Activated CD4-positive, alpha-beta T cell treated with anti-CD3 and anti-CD28 coated beads for 36 hours (primary cell): ENCODE measurements at places on chromosomes 1 and 21. TPM values are rescaled to one million over a fixed set of nuclear protein-coding genes. Genes with fewer than 3 reads are reported as not detected.
A peak's percentile ranks its signal among the peaks of the same experiment; 100 is the strongest.

Gene CDK18
- total RNA-seq = 5.9 TPM

GRCh38 chr1:158310623-158311022 lies 20.7 kb downstream of the CD1B start:
- DNase-seq = no peak

DNA sequence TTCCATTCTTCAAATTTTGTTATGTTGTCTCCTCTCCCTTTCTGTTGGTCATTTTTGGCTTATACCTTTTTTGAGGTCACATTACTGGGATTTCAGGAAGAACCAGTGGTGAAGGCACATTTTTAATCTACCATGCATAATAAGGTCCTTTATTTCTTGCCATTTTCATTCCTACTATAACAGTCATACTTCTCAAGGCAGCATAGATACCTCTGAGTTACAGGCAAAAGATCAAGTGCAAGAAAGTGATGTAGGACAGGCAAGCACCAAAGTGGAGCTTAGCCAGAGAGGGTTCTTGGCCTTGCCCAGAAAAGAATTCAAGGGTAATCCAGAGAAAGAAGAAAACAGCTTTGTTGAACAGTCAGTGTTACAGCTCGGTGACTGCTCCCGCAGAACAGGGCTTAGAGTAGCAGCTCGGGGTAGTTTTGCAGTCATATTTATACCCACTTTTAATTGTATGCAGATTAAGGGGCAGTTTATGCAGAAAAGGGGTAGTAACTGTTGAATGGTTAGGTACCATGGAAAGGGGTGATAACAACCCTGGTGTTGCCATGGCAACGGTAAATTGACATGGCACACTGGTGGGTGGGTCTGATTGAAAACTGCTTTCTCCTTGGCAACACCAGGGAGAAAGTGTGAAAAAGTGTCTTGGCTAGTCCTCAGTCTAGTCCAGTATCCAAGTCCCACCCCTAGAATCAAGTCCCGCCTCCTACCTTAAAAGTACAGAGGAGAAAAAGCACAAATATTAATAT lies 39.6 kb upstream of the DOCK7 start:
- no peak for DNase-seq

- no peak for DNase-seq
Measured at GRCh38 chr1:19757641-19758040, 42.1 kb downstream of the TMCO4 start.

DNA sequence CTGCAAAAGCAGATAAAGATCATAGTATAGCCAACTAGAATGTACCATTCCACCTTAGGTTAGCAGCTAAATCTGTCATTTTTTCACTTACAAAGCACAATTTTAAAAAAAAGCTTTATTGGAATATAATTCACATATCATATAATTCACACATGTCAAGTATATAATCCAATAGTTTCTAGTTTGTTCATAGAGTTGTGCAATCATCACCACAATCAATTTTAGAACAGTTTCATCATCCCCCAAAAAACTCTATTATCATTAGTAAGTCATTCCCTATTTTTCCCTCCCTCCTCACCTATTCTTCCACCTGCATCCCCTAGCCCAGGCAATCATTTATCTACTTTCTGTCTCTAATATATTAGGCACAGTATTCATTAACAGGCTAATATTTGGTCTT lies 32.0 kb upstream of the INSL5 start:
- DNase-seq = no peak

DNA sequence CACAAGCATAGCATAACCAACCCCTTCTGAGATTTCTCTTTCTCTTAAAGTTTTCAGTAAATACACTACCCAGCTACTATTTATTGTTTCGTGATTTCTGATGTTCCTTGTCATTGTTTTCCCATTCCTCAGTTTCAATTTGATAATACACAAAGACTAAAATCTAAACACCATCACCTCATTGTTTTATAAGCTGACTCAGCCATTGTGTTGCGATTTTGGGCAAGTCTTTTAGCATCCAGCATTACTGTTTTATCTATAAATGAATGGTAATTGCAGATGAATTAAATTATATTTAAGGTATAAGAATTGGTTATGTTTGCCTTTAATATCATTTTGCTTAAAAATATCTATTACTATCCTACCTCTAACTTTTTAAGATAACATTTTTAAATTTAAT lies 1308.5 kb downstream of the PLA2G4A start:
- no peak for DNase-seq

- DNase-seq = peak; percentile 33
Measured at GRCh38 chr1:203871114-203871880, 9.9 kb downstream of the SNRPE start.

Gene MAEL
- total RNA-seq = 0.11 TPM

Gene CD5L
- not detected for total RNA-seq

DNA sequence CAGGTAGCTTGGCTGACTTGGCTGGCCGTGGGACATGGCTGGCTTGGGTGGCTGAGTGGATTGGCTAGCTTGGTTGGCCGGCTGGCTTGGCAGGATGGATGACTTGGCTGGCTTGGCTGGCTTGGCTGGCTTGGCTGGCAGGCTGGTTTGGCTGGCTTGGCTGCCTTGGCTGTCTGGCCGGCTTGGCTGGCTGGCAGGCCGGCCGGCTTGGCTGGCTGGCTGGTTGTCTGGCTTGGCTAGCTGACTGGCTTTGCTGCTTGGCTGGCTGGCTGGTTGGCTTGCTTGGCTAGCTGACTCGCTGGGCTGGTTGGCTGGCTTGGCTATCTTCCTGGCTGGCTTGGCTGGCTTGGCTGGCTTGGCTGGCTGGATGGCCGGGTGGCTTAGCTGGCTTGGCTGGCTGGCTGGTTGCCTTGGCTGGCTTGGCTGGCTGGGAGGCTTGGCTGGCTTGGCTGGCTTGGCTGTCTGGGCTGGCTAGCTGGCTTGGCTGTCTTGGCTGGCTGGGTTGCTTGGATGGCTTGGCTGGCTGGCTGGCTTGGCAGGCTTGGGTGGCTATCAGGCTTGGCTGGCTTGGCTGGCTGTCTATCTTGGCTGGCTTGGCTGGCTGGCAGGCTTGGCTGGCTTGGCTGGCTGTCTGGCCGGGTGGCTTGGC lies 129.7 kb upstream of the FAM72C start:
- DNase-seq = peak; percentile 7

DNA sequence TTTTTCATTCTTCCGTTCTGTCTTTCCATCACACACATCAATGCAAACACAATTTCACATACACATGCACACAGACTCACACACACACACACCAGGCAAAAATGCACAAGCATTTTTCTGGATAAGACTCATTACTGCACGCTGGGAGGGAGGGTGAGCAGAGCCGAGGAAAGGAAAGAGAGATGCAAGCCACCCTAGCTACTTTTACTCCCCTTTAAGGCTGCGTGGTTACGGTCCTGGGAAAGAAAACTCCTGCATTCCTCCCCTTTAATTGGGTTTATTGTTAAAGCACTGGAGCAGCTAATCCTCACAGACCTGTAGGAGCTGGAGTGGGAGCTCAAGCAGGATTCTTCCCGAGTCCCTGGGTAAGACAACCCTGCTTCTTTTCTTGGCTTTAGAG lies at the start of gene CAMK1G:
Gene CAMK1G (plus strand): TSS at position 307 of the 400 bp plus-strand sequence. CDS start 11,270 bp downstream, outside the sequence.
- no peak for DNase-seq

GRCh38 chr21:37463083-37463801 lies 96.7 kb downstream of the DYRK1A start:
- DNase-seq = peak; percentile 23

Gene RGS1
- total RNA-seq = 12.0 TPM

Gene TCEA3
- total RNA-seq = 6.8 TPM

DNA sequence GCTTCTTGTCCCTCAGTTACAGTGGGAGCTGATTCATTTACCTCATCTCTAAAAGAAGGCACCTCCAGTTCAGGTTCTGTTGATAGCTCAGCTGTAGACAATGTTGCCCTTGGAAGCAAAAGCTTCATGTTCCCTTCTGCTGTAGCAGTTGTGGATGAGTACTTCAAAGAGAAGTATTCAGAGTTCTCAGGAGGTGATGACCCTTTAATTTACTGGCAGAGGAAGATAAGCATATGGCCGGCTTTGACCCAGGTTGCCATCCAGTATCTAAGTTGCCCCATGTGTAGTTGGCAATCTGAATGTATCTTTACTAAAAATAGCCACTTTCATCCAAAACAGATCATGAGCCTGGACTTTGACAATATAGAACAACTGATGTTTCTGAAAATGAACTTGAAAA lies 4.5 kb downstream of the ZBED6 start:
- DNase-seq = no peak

Gene MAN1C1
- 10.0 TPM for total RNA-seq

GRCh38 chr1:26274801-26275425 lies 5.0 kb upstream of the SH3BGRL3 start:
- DNase-seq = peak; percentile 34
